EL (cell line): ENCODE measurements at places on chromosomes 6 and 20.
A peak's percentile ranks its signal among the peaks of the same experiment; 100 is the strongest.

DNA sequence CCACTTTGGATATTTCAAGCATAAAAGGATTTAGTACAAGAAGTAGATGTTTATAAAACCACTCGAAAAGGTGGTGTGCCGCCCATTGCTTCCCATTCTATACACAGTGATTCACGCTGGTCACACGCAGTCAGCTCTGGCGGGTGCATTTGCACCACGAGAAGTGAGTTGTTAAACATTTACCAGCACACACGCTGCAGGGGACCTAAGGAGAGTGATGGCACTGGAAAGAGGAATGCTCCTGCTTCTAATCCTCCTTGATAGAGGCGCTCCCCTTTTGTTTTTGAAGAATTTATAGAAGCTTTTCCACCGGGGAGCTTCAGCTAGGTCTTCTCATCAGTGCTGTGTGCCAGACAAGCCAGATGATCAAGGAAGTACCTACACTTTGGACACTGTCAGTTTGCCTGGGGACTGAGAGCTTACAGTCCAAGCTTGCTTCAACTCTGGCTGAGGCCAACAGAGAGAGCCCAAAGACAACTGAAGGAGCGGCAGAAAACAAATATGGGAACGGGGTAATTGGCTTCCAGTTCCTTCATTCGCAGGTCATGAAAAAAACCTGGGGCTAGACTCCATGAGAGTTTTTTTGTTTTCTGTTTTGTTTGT is 31.2 kb downstream of the MUC22 start:
- DNase-seq, result no peak

DNA sequence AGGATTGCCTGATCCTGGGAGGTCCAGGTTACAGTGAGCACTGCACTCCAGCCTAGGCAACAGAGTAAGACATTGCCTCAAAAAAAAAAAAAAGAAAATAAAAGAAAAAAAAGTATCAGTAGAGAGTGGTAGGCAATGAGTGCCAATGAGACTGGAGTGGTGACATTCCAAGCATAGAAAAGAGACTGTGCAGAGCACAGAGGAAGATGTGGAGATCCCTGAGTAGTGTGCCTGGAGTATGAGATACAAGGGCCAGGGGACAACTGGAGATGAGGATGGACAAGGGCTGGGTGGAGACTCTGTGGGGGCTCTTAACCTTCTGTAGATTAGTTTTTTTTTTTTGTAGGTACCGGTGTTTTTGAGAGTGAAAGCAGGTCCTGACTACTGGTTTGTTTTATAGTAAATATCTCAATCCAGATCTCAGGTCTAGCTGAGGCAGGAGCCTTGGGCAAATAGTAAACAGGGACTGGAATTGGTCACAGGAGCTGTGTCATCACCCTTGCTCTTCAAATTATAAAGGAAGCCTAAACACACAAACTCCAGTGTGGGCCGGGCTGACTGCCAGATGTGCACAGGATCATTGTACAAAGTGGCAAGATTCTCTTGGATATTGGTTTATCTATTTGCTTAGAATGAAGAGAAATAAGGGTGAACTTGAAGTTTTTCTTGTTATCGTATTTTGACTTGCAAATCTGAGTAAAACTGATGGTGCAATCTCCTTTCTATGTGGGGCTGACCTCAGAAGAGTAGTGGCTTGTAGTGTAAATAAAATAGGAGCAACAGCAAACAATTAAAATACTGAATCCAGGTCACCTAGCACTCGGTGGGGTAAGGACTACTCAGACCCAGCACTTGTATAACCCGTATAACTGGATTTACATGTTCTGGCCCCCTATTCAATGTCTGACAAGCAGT is 144.9 kb downstream of the SOX4 start:
- no peak for DNase-seq

- no peak for DNase-seq
Measured at GRCh38 chr6:13365320-13365719, 37.0 kb upstream of the TBC1D7 start.

DNA sequence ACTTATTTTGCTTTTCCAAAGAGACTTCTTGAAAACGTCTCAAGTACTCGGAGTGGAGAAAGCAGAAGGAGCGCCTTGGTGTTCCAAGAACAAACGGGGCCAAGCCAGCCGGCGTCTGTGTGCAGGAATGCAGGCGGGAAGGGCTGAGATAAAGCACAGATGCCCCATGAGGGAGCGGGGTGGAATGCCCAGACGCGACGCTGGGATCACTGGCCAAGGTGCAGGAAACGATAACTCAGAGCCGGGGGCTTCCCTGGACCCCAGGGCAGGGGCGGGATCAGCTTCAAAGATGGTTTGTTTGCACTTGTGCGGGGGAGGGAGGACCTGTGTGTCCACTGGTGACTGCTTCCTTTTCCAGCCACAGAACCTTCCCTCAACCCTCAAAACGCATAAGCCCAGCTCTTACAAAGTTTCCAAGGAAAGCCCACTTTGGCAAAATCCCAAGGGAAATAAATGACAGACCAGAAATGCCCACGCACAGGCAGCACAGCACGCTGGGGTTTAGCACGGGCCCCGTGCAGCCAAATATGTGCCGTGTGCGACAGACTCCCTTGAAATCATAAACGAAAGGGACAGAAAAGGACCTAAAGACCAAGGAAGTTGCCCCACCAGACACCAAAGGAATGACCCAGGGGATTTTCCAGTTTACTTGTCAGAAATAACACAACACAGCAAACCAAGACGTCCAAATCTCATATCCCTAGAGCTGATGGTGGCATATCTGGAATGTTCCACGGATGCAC is 113.9 kb downstream of the NFATC2 start:
- DNase-seq, result no peak

DNA sequence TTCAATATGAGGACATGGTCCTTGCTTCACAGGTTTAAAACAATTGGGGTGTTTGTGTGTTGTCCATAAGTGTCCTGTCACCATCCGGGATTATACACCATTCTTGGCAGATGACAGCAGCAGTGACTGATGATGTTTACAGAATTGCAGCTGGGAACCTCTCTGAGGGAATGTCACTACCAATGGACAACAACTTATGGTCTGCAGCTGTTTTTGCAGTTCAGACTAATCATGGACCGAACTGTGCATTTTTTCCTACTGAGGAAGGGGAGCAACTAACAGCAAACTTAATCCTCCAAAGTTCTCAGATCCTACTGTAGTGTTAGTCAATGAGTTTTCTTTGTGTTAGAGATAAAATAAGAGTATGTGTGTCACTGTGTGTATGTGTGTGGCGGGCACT is 26.0 kb downstream of the FAM229B start:
- DNase-seq, result no peak

GRCh38 chr20:9508240-9508661 is 6.1 kb upstream of the LAMP5 start:
- no peak for DNase-seq

- DNase-seq, result no peak
Measured at GRCh38 chr6:35439308-35439707, 12.8 kb upstream of the FANCE start.

GRCh38 chr20:25310921-25311728 is 63.2 kb downstream of the PYGB start:
- peak; percentile 98 for DNase-seq

DNA sequence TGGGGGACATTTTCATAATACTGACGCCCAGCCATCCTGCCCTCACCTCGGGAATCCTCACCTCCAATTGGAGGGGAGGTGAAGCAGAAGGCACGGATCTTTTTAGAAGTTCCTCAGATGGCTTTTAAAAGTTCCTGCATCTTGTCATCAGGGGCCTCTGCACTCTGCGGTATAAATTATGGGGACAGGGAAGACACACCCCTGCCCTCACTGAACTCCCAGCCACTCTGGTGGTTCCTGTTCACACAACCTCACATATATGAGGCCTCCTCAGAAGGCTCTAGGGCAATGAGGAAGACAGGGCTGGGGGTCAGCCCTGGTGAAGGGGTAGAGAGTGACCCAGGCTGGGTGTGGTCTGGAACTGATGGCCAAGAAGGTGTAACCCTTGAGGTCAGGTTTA is 187.0 kb downstream of the SOD2 start:
- no peak for DNase-seq

- DNase-seq, result peak; percentile 36
Measured at GRCh38 chr6:166957087-166957804, 896 bp upstream of the RNASET2 start.

- DNase-seq, result no peak
Measured at GRCh38 chr6:33914645-33915044, 110.8 kb upstream of the MLN start.

GRCh38 chr6:131197716-131198115 is 62.4 kb downstream of the AKAP7 start:
- no peak for DNase-seq

GRCh38 chr6:5749016-5749650 is 257.6 kb downstream of the NRN1 start:
- DNase-seq, result no peak

DNA sequence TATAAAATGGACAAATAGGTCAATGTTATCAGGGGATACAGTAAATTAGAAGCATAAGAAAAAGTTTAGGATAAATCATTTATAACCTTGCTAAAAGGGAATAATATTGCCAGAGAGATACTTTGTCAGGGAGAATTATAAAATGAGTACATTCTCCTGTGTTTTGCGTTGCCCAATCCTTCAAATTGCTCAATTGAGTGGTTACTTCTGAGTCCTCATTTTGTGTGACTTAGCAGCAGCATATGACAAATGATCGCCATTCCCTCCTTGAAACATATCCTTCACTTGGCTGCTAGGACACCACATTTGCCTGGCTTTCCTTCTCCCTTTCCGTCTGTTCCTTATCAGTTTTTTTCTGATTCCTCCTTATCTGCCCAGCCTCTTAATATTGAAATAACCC is 106.7 kb upstream of the FLRT3 start:
- DNase-seq, result no peak

GRCh38 chr6:131600716-131601115 is 27.3 kb downstream of the MED23 start:
- DNase-seq, result no peak

GRCh38 chr6:46255528-46255927 is 84.7 kb upstream of the ENPP5 start:
- no peak for DNase-seq

DNA sequence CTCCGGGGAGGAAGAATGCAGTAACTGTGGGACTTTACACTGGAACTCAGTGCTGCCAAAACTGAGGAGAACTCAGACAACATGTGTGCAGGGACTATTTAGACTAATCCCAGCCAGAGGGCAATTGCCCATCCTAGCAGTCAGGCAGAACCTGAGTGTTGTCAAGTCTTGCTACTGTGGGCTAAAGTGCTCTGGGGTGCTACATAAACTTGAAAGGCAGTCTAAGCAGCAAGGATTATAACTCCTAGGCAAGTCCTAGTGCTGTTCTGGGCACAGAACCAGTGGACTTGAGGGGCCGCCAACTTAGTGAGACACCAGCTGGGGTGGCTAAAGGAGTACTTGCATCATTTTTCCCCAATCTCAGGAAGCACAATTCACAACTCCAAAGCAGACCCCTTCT is 363.8 kb upstream of the PTCHD4 start:
- no peak for DNase-seq

DNA sequence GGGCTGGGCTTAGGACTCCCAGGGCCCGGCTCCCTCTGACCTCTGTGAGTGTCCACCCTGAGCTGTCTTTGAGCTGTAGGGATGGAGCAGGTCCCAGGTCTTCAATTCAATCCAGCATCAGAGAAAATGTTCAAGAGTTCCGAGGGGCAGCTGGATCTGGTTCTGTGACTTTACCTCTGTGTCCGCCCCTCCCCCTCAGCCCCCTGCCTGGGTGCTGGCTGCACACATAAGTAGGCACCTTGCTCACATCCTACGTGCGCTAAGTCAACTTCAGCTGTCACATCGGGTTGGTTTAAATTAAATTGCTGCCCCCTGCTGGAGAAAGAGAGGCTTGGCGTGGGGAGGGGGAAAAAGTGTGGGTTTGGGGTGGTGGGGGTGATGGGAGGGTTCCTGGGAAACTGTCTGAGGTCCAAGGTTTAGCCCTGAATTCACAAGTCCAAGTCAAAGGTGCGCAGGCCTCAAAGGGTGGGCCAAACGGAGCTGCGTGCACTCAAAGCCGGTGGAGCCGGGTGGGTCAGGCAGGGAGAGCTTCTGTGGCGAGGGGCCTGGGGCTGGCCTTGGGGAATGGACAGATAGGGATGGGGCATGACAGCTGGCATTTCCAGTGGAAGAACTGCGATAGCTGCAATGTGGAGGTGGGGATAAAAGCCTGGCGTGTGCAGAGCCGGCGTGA is 3.0 kb downstream of the WFDC5 start:
- no peak for DNase-seq

- no peak for DNase-seq
Measured at GRCh38 chr20:20405623-20406022, 37.7 kb downstream of the INSM1 start.

DNA sequence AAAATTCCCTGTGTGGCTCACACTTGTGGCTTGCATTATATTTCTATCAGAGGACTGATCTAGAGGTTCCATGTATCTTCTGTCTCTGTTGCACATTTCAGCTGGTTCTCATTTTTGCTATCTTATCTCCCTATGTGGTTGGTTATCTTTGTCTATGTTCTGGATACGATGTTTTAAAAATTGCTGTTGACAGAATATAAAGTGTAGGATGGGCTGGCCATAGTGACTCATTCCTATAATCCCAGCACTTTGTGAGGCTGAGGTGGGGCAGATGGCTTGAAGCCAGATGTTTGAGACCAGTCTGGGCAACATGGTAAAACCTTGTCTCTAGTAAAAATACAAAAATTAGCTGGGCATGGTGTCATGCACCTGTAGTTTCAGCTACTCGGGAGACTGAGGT is 9.9 kb upstream of the ULBP3 start:
- no peak for DNase-seq

DNA sequence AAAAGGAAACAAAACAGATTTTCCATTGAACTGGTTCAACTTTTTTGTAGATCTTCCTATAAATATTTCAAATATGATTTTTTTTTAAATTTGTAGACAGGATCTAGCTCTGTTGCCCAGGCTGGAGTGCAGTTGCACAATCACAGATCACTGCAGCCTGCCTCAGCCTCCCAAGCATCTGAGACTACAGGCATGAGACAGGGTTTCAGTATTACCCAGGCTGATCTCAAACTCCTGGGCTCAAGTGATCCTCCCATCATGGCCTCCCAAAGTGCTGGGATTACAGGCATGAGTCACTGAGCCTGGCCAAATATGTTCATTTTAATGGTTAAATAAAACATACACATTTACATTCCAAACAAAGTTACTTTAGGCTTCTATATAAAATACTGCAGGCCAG is 33.6 kb downstream of the SAMHD1 start:
- peak; percentile 33 for DNase-seq

DNA sequence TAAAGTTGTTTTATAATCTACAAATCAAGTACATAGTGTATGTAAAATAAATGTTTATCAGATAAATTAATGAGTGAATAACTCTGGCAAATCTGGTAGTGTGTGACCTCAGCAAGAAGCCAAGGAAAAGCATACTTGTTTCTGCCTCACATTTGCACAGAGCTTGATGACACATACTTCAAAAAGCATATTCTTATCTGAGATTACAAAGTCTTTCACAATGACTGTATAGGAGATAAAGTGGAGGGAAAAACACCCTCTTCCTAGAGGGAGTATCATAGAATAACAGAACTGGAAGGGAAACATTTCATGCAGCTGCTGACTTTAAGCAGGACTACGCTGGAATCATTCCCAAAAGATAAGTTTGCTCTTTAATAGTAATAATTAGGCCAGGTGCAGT is 28.1 kb upstream of the AKAP7 start:
- peak; percentile 84 for DNase-seq
